Activated CD4-positive, alpha-beta T cell treated with anti-CD3 and anti-CD28 coated beads, Interleukin-2, amount 50 U/mL, for 48 hours (primary cell): ENCODE measurements at places on chromosomes 11 and 22.

DNA sequence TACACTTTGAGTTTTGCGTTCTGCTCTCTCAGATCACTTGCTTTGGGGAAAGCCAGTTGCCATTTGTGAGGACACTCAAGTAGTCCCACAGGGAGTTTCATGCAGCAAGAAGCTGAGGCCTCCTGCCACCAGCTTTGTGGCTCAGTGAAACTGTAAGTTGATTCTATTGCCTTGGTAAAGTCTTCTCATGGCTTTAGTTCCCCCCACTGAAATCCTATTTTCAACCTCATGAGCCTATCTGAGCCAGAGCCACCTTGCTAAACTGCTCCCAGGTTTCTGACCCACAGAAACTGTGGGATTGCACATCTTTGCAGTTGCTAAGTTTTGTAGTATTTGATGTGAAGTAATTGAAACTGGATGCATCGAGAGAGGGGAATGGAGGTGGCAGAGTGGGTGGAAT lies 85.4 kb upstream of the TOP3B start:
- no peak for DNase-seq

DNA sequence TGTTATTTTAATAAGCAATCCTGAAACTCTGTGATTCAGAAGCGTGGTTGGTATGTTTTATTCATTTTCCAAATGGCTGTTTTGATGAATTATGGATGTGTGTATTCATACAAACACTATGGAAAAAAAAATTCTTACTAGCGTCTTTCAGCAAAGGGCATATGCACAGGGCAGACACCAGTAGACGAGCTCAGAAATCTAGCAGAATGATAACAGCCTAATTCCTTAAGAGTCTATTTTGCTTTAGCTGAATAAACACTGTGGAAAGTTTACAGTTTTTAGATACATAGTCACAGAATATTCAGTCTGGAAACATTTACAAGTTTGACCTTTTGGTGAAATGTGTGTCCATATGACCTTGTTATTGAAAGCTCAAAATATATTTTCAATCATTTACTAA lies 418.8 kb upstream of the LUZP2 start:
- no peak for DNase-seq

DNA sequence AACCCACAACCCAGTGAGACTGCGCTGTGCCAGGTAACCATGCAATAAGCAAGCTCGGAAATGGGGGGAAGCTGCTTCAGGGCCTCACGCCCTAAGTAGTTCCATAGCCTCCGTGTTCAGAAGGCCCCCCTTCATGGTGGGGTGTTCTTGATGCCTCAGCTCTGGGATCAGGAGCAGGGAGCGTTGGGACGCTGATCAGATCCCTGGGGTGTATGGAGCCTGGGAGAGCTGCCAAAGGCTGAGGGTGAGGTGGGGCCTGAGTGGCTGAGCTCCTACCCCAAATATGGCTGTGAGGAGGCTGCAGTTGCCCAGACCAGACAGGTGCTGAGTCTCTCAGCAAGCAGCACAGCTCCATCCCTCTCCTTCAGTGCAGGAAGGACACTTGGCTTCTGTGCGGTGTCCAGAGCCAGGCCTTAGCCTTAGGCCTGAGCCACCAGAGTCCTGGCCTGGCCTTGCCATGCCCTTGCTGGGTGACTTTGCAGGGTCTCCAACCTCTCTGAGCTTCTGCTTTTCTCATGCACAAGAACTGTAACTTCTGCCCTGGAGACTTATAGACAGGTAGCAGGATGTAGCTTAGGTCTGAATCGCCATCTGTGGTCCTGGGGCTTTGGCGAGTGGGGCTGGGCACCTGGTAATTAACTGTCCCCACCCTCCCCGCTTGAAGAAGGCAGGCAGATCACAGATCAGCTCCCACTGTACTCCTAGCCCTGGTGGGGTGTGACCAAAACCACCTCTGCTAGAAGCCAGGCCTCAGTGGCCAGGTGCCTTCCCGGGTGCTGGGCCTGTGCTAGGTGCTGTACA lies 5.3 kb downstream of the MMP11 start:
- DNase-seq: no peak

- DNase-seq: no peak
Observed at GRCh38 chr22:46464296-46464695, 73.1 kb downstream of the CELSR1 start.

DNA sequence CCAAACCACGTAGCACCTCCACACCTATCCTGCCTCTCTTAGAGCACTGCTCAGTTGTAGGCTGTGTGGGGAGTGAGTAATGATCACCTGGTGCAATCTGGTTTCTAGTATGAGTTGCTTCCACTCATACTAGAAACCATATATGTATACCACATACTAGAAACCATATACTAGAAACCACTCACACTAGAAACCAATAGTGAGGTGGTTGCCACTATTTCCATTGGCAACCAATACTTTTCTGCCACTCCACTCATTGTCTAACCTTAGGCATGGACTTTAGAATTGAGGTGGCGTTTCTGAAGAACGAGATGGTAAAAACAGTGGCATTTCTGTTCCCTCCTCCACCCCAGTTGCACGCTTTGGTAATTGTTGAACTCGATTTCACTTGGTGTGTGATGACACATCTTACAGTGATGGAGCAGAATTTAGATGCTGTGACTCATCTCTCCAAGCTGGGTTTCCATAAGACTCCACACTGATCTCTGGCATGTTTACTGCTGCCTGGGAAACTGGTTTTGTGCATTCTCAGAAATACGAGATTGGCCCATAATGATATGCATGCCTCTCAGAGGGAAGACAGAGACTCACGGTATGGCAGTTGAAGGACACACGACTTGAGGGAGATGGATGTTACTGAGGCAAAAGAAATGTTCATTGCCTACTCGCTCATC lies 82.9 kb downstream of the KIRREL3 start:
- no peak for DNase-seq

- DNase-seq: no peak
Observed at GRCh38 chr22:39833610-39834009, 60.0 kb downstream of the ENTHD1 start.

GRCh38 chr22:41526830-41527799 lies 17.2 kb downstream of the POLR3H start:
- peak; percentile 72 for DNase-seq

DNA sequence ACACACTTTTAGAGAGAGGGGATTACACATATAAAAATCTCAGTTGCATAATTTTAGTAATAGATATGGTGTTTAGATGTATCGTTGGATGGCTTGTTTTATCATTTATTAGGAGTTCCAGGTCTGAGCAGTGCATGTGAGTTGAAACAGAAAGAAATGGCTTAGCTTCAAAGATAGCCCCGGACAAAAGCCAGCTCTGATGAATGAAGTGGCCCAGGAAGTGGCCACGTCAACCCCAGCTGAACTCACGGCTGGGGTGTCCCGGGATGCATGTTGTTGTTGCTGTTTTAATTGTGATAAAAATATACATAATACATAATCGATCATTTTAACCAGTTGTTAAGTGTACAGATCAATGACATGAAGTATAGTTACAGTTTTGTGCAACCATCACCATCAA lies 1513.6 kb downstream of the BRD1 start:
- DNase-seq: no peak

- DNase-seq: peak; percentile 34
Observed at GRCh38 chr11:116851626-116852025, 14.2 kb upstream of the APOA1 start.

GRCh38 chr11:5242933-5243815 lies 6.5 kb downstream of the HBG1 start:
- no peak for DNase-seq

GRCh38 chr22:49827853-49828598 lies at the start of gene BRD1:
TSS of gene BRD1 (minus strand) at chr22:49827873. CDS start at chr22:49824317, 3,556 bp downstream.
- peak; percentile 51 for DNase-seq

GRCh38 chr11:63719987-63720386 lies 38.7 kb downstream of the RTN3 start:
- no peak for DNase-seq

- no peak for DNase-seq
Observed at GRCh38 chr11:65911682-65912568, 6.9 kb downstream of the C11orf68 start.

DNA sequence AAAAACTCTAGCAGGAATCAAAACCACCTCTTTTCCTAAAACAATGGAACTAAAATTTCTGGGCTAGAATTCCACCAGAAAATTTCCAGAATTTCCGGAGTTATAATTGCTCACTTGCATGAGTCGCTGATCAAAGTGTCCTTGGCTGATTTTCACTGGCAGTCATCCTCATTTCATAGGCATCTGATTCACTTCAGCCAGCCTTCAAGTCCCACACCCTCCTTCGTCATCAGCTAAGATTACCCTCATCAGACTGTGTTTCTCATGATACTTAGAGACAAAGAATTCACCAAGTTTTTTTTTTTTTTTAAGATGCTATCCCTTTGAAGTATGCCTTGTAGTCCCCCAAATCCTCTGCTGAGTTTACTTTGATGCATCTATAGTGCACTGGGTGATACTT lies 71.5 kb upstream of the RAB38 start:
- no peak for DNase-seq

- no peak for DNase-seq
Observed at GRCh38 chr11:95703049-95703448, 86.5 kb downstream of the FAM76B start.

DNA sequence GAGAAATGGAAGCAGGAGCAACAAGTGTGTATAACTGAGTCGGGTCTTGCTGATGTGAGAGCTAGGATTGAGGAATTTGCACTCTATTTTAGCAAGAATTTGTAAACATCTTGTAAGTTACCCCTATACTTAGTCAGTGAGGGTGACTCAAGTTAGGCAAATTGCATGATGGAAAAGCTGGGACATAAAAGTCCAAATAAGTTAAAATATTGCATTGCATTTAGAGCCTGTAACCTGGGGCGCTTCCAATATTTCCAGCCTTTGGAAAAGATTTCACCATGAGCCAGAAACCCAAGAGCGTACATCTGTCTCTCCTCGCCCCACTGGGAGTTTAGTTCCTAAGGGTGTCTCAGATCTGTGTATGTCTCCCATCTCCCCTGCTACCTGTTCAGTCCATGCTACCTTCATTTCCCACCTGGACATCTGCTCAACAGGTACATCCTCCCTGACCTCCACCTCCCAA lies 37.0 kb upstream of the ACCSL start:
- no peak for DNase-seq

GRCh38 chr22:49507607-49508292 lies 319.9 kb downstream of the BRD1 start:
- DNase-seq: no peak

GRCh38 chr11:27600656-27601055 lies 94.1 kb upstream of the LIN7C start:
- DNase-seq: no peak
